ENCODE measurements at places on chromosomes 6 and 20.

- DNase-seq = no peak
These were observed 43.9 kb downstream of the HLA-A start for GRCh38 chr6:29986179-29986781.

DNA sequence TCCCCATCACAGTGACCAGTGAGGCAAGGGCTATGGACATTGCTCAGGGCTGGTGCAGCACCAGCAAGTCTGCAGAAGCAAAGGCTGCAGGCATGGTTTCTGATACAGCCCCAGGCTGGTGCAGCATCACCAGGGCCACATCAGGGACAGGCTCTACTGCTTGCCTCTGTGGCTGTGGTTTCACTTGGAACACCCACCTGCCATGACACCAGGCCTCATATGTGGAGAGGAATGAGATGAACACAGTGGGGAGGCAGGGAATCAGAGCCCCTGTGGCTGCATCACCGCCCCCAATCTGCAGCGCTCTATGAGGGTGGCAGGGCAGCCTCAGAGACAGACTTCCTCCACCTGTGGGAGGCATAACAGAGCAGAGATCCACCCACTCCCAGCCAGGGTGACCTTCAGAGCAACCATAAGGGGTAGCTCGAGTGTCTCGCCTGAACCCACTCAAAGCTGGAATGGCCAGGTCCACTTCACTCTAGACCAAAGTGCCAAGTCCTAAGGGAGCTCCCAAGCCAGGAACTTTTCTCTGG is 7.9 kb downstream of the RING1 start:
- DNase-seq = no peak

- DNase-seq = no peak
These were observed 19.2 kb downstream of the METTL24 start for GRCh38 chr6:110338820-110339470.

DNA sequence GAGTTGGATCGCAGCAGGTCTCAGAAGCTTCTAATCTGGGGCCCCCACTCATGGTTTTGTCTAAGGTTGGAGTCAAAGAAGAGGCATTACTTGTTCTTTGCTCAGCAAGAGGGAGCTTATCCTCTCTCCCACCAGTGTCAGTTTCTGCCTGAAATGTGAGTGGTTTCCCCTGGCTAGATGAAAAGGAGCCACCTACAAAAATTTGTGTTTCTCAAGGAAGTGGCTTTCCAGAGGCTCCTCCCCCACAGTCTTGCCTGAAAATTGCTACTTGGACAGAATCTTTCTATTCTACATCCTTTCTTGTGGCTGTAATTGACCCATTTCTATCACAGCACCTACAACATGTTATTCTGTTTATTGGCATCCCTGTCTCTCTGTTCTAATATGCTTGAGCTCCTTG is 37.9 kb downstream of the SCML4 start:
- no peak for DNase-seq

DNA sequence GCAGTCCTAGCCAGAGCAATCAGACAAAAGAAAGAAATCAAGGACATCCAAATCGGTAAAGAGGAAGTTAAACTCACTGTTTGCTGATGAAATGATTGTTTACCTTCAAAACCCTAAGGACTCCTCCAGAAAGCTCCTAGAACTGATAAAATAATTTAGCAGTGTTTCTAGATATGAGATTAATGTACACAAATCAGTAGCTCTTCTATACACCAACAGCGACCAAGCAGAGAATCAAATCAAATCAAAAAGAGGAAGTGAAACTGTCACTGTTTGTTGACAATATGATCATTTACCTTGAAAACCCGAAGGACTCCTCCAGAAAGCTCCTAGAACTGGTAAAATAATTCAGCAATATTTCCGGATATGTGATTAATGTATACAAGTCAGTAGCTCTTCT is 21.7 kb downstream of the SERPINB9 start:
- no peak for DNase-seq

- no peak for DNase-seq
These were observed 82.8 kb downstream of the COL9A1 start for GRCh38 chr6:70219943-70220613.

- DNase-seq = no peak
These were observed 1.3 kb downstream of the PRSS16 start for GRCh38 chr6:27248783-27249182.

DNA sequence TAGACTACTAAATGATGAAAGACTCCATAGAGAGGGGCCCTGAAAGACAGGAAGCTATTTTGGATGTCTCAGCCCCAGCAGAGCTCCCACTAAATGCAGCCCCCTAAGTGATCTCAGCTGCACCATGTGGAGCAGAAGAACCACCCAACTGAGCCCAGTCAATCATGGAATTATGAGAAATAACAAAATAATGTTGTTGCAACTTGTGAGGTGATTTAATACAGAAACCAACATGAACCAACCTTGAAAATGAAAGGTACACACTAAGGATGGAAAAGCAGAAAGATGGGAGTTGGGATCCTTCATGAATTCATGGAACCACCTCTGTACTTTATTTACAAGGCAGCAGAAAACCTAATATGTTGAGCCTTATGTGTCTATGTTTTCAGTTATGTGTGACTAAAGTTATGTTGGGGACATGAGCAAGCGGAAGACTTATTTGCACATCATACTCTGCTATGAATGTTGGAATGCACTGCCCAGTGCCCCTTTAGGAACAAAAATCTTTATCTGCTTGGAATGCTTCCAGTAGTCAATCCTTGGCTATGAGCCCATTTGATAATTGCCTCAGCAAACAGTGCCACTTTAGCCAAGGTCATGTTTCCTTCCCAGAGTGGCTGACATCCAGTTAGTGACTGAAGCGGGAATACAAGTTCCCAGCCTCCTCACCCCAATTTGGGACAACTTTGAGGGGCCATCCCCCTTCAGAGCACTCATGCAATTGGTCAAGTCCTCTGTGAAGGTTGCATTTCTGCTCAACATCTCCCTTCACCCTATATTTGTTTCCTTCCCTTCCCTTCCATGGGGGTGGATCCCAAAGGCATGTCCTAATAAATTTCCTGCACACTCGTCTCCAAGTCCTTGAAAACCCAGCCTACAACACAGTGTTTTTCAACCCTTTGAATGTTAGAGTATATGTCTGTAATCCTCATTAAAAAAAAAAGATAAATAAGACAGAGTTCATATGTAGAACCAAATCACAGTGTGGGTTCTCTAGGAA is 18.4 kb downstream of the TP53RK start:
- no peak for DNase-seq

DNA sequence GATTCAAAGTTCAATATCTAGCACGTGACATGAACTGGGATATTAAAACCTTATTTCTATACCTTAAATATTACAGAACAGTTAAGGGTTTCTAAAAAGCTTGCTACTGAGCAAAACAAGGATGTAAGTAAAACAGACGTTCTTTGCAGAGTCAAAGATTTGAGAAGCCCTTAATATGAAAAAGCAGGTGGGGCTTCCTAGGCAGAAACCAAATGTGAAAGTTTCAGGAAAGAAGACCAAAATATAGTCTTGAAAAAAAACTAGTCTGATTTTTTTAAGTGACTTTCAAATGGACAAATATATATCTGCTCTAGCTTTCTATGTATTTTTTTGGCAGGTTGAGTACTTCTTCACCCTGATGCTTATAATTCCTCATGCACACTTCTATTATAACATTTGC is 63.2 kb downstream of the TNFRSF21 start:
- DNase-seq = no peak

DNA sequence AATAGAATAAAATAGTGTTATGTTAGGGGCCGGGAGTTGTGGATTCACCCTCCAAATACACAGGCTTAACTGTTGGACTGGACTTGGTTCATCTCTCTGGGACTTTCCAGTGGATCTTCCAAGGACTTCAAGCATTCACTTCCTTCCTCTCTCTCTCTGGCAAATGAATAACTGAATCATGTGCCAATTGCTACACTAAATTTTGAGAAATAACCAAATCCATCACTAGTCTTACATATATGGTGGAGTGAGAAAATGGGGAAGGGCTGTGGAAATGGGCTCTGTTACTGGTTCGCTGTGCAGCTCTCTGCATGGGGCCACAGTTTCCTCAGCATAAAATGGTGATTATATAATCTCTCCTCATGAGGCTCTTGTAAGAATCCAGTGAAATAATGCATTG is 6.8 kb upstream of the KIAA1755 start:
- no peak for DNase-seq

DNA sequence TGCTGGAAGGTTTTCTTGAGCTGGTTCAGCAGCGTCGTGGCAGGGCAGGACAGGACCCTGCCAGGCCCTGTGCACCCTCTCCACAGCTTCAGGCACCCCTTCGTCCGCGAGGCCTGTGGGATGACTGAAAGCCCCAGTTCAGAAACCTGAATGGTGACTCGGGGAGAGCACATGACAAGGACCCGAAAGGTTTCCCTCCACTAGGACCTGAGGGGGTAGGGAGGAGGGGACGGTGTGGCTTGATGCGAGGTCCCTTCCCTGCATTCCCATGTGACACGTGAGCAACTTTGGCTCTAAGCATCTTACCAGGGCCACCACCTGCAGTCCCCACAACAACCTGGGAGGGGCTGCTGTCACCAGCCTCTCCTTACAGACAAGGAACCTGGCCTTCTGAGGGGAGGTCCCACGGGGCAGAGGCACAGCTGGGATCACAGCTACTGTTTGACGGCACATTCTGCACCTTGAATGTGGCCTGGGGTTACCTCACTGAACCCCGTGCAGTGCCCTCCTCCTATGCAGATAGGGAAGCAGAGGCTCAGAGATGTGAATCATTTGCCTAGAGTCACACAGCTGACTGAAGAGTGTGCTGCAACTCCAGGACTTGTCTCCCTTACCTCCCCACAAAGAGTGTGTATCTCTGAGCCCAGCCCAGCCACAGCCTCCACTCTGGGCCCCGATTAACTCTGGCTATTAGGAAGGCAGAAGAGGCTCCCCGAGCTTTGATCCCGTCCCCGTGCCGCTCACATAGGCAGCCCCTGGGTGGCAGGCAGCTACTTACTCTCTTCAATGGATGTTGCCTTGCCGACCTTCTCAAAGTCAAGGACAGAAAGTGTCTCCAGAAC is 84.6 kb downstream of the PTPN1 start:
- no peak for DNase-seq

GRCh38 chr6:12605888-12606345 is 110.7 kb upstream of the PHACTR1 start:
- peak; percentile 59 for DNase-seq

- no peak for DNase-seq
These were observed 128.5 kb downstream of the MOXD1 start for GRCh38 chr6:132272776-132273175.

DNA sequence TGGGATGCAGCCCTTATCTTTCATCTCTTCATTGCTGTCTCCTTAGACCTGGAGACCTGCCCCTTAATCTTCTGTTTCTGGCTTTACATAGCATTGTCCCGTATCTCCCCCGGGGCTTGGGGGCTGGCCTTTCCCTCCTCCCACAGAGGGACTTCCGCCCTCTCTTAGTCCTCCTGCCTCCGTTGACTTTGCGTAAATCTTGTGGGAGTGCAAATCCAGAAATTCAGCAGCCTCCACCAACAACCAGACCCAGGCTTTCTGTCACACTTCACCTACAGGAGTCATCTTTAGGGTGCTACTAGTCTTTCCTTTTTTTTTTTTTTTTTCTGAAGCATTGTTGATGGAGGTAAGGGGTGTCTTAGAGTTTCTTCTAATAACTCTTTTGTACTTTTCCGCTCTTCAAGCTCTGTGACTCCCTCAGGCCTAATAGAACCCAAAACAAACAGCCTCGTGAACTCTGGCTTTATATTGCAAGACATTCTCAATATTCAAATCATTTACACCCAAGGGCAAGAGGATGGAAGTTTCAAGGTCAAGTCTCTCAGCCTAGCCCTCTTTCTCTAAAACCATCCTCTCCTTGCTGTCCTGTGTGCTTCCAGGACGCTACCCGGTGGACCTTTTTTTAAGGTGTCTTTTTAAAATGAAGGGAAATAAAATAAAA is 66.2 kb downstream of the RREB1 start:
- DNase-seq = no peak

DNA sequence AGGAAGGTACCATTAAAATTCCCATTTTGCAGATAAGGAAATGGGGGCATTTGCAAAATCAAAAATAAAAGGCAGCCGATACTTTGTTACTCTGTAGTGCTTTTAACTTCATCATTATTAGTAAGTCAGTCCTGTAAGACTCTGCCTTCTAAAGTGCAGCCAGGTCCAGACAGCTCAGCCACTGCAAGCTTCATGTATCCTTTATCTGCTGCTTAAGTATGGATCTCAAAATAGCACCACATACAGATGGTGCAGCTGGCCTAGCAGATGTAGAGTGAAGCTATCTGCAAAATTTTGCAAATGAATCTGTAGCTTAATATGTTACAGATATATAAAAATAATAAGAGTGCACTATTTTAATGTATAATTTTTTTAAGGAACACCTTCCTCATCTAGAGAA is 53.4 kb downstream of the NUS1 start:
- DNase-seq = no peak

- DNase-seq = no peak
These were observed 20.2 kb downstream of the PIM1 start for GRCh38 chr6:37190159-37190535.

GRCh38 chr6:166241974-166242373 is 66.2 kb downstream of the PRR18 start:
- no peak for DNase-seq

DNA sequence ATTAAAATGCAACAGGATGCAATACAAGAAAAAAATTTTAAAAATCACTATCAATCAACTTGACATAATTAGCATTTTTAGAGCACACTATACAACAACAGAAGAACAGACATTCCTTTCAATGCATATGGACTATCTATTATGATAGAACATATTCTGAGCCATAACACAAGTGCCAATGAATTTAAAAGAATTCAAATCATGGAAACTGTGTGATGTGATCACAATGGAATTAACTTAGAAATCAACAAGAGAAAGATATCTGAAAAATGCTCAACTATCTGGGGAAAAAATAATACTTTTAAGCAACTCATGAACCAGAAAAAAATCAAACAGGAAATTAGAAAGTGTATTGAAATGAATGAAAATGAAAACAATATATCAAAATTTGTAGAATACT is 106.3 kb downstream of the ADTRP start:
- DNase-seq = no peak

DNA sequence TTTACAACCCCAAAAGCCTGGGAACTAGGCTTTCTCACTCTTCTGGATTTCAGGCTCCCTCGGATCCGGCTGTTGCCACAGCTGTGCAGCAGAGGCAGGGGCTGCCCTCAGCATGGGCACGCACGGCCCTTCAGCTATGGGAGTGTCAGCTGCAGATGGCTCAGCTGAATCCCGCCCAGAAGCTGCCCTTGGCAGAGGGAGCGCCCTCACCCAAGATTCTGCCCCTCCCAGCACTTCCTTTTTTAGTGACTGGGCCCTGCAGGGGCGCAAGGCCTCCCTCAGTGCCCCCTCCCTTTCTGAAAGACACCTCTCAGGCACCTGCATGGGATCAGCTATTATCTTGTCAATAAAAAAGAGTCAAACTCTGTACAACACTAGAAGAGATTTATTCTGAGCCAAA is 67.9 kb upstream of the THBS2 start:
- no peak for DNase-seq
